ENCODE measurements at places on chromosomes 11 and 22. TPM values are rescaled to one million over a fixed set of nuclear protein-coding genes. Genes with fewer than 3 reads are reported as not detected.

ARHGAP20 gene
- 5.4 TPM for polyA plus RNA-seq

OAF gene
- polyA plus RNA-seq = 37.4 TPM

DSCAML1 gene
- polyA plus RNA-seq = 2.1 TPM

VWCE gene
- polyA plus RNA-seq = 2.1 TPM

DNA sequence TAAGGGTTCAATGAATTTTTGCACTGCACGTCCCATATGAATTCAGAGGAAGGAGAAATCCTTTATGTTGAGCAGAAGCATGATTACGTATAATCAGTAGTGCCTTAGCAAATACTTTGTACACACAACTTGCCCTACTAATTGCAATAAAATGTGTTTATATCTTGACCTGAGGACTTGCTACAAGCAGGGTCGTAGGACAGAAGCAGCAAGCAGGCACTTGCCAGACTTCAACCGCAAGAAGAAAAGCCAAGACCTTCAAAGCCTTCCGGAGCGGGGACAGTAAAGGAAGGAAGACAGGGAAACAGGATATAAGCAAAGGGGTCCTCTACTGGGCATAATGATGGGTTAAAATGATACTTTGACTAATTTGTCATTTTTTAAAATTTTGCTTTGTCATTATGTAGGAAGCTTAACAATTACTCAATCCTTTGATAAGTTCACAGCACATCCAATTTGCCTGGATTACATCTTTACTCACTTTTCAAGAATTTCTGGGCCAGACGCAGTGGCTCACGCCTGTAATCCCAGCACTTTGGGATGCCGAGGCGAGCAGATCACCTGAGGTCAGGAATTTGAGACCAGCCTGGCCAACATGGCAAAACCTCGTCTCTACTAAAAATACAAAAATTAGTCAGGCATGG lies 23.2 kb upstream of the UBASH3B start:
- no peak for DNase-seq

DNA sequence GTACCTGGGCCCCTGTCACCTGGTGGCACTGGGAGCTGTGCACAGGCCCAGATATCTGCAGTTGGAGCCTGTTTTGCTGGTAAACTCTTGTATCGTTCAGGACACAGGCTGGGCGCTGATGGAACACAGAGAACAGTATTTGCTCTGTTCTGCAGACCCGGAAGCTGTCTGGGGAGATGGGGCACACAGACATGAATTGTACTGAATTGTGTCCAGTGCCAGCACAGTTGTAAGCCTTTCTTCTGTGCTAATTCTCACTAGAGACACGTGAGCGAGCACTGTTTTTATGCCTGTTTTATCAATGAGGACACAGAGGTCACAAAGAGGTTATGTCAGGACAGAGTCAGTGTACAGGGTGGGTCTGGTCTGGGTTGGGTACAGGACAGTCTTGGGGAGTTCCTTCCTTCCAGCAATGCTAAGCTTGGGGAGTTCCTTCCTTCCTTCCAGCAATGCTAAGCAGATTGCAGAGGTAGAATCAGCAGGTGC lies 24.4 kb upstream of the ACR start:
- DNase-seq = no peak

DNA sequence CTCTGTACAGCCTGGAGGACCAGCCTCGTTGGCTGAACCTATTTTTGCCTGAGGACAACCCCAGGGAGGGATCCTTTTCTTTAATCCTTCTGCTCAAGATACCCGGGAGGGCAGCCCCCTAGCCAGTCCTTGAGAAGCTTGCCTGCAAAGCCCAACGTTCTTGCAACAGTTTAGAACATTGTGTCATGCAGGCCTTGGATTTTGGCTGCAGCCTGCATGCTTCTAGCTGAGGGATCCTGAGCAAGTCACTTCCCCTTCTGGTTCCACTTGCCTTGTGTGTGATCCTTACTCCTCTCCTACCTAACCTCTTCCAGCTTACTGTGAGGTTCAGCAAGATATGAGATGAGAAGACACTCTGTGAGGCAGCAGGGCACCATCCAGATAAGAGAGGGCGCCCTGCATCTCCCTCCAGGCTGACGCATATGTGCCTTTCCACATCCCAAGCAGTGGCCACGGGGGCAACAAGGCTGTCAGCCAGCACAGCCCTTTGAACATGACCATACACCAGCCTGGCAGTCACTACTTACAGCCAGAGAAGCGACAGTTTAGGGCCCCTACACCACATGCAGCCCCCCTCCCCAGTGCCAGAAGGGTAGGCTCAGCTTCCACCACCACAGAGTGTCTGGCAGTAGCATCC lies 76.1 kb downstream of the C11orf58 start:
- no peak for DNase-seq

DNA sequence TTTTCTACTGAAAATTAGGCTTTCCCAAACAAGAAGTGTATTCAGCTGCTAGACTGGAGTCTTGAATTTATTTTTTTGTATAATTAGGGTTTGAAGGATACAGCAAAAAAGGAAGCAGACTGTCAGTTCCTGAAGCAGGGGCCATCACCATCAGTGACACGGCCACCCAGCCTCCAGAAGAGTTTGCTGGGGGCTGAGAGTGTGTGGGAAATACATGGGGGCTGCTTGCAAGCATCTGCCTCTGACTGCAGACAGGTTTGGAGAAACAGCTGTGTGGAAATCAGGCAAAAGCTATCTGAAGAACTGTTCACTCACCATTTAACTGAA lies 23.0 kb downstream of the FZD4 start:
- no peak for DNase-seq

DNA sequence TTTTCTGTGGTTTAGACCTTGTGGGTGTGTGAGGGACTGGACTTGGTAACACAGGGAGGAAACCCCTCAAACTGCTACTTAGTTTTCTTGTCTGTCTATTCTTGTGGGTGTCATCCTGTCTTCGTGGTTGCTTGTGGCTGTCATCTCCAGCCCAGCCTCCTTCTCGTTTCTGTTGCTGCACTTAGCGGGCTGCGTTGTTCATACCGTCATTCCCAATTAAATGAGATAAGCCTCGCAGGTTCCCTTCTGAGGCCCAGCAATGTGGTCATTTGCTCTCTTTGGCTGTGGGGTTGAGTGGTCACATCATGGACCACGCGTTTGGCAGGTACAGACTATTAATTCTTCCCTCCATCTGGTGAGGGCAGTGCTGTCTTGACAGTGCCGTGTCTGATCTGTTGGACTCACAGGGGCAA lies 18.8 kb downstream of the PANX1 start:
- no peak for DNase-seq

DNA sequence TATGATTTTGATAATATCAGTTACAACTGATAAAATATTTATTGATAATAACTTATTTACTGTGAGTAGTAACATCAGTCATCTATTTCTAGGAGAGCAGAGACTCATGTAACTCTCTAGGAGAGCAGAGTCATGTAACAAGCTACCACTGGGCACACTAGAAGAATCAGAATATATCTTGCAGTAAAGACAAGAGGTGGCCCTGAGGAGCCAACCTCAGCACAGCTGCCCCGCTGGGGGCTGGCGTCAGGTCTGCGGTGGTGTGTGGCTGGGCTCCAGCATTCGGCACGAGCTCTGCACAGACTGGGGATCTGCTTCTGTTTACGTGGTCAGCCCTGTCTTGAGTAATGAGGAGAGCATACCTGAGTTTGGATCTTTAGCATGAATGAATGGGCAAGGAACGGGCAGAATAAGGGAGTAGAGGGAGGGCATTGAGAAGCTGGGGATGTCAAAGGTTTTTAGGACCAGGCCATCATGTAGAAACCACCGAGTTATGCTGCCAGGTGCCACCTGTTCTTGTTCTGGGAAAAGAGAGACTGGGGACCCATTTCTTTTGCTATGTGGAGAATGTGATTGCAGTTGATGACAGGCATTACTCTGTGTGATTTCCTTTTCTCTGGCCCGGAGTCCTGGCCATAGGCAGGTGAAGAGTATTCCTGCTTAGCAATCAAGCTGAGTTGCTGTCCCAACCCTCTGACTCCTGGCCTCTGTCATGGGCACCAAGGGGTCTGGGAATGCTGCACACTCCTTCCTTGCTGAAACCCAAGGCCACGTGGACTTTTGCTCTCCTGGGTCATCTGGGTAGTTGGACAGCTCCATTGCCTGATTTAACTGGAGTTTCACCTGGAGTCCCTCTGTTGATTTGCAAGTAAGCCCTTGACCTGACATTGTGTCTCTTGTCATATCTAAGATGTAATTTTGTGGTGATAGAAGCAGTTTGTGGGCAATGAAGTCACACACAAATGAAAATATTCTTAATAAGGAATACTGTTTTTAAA lies 50.9 kb upstream of the HEPHL1 start:
- DNase-seq = no peak

GRCh38 chr22:17951315-17951714 lies 73.0 kb downstream of the MICAL3 start:
- DNase-seq = no peak

DNA sequence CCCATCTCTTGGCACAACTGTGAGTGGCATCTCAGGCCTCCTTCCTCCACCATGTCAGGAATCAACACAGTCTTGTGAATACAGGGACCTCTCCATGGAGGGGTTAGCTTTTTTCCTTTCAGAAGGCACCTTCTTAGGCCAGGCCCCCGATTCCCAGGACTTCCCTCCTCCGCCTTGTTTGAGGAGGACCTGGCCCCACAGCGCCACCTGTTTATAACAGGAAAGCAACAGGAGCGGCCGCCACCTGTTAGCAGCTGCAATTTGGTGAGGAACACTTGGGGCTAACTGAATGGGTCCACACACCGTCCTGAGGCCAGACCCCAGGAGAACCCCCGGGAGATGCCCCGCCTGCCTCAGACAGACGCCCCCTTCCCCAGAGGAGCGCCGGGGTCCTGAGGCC lies 3.8 kb upstream of the PKP3 start:
- DNase-seq = no peak
